Fibroblast of pulmonary artery (primary cell): ENCODE measurements at places on chromosomes 7 and 10.
A peak's percentile ranks its signal among the peaks of the same experiment; 100 is the strongest.

GRCh38 chr7:141286522-141286921 is 212.7 kb downstream of the TMEM178B start:
- DNase-seq, result no peak

DNA sequence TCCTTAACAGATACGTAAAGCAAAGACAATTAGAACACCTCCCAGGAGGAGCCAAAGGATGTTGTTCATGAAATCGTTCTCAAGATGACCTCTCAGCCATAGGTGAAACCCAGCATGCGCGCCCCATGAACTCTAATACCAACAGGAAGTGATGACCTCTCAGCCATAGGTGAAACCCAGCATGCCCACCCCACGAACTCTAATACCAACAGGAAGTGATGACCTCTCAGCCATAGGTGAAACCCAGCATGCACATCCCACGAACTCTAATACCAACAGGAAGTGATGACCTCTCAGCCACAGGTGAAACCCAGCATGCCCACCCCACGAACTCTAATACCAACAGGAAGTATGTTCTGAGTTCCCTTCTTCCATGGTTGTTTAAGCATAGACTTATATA is 205.2 kb upstream of the ADARB2 start:
- DNase-seq, result no peak

DNA sequence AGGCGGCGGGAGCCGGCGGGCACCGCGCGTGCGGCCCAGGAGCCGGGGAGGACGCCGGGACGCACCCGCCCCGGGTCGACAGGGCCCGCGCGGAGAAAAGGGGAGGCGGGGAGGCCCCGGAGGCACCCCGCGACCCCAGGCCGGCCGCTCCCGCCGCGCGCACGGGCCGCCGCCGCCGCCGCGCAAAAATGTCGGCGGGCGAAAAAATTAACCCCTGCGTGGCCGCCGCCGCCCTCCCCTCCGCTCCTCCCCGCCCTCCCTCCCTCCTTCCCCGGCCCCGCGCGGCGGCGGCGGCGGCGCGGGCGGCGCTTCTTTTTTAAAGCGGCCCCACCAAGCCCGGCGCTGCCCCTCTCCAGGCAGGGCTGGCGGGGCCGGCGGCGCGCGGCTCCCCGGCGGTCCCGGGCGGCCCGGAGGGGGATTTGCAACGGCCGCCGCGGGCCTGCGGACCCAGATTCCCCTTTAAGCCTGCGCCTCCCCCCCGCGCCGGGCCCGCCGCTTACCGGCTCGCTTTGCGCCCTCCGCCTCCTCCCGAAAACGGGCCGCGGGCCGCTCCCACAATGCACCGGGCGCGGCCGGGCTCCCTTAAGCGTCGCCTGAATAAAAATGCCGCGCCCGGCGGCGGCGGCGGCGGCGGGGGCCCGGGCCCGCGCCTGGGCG is 465 bp downstream of the SEPHS1 start:
- peak; percentile 75 for DNase-seq

DNA sequence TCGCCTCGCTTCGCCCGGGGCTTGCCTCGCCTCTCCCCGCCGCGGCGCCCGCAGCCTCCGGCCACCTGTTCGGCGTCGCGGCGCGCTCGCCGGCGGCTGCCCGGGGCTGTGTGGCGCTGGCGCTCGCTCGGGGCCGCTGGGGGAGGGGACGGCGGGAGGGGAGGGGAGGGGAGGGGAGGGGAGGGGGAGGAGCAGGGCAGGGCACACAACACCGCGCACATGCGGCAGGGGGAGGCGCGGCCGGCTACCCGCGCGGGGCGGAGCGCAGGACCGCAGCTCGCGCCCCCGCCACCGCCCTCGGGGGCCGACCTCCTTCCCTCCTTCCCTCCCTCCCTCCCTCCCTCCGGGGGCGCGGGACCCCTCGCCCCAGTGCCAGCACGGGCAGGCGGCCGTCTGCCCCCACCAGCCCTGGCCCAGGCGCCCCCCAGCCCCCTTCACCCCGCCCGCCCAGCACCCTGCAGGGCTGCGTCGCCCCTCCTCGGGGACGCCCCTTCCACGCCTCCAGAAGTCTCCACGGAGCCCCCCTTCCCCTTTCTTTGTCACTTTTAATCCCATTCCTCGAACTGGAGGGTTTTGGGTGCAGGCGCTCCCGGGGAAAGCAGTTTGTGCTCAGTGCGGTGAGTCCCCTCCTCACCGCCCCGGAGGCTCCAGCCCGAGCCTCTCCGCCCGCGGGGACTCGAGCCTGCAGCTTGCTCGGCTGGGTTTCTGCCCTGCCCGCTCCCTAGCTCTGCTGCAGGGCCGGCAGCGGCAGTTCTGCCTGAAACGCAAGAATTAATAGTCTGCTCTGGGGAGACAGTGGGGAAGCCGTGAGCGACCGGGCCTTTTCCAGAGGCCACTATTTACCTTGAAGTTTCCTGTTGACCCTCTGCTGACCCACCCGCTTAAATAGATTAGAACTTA is at the start of gene PARD3:
PARD3 (minus strand) TSS at position 112 of the 900 bp plus-strand sequence. CDS start 301 bp downstream, outside the sequence.
- DNase-seq, result peak; percentile 69

- no peak for DNase-seq
Measured at GRCh38 chr7:25091779-25092178, 33.3 kb downstream of the CYCS start.

GRCh38 chr10:8416192-8416701 is 361.8 kb downstream of the GATA3 start:
- no peak for DNase-seq
